ENCODE measurements at places on chromosomes 5 and 9.

GRCh38 chr5:173201636-173202265, 33.3 kb downstream of the NKX2-5 start:
- no peak for DNase-seq

DNA sequence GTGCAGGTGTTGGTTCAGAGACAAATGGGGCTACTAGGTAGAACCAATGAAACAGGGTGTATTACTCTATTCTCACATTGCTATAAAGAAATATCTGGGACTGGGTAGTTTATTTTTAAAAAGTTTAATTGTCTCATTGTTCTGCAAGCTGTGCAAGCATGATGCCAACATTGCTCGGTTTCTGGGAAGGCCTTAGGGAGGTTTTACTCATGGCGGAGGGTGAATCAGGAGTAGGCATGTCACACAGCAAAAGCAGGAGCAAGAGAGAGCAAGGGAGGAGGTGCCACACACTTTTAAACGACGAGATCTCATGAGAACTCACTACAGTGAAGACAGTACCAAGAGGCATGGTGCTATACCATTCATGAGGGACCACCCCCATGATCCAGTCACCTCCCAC, 134.6 kb downstream of the PIK3R1 start:
- no peak for DNase-seq

DNA sequence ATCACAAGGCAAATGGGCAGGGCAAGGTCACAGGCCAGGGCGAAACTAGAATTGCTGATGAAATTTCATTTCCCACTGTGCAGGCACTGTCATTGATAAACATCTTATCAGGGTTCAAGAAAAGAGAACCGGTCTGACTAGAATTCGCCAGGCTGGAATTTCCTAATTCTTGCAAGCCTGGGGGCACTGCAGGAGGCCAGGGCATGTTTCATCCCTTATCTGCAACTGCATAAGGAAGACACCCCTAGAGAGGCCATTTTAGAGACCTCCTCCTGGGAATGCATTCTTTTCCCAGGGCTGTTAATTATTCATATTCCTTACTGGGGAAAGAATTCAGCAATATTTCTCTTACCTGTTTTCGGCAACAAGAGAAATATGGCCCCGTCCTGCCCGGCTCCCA, 266.2 kb upstream of the CYLC2 start:
- no peak for DNase-seq

DNA sequence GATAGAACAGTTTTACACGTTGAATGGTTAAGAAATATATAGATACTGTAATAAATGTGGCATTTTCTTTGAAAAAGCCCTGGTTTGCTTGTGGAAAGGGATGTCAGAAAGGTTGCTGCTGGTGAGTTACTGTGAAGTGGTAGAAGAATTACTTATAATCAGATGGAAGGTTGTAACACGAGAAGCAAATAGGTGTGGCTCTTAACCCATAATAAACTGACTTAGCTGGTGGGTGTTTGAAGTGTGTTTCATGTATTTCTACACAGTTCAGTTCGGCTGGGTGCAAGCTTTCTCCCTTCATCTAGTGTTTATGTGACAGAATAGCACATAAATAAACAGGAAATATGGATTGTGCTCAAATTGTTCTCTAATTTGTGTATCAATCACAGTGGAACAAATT, 5.5 kb downstream of the CNOT6 start:
- no peak for DNase-seq

DNA sequence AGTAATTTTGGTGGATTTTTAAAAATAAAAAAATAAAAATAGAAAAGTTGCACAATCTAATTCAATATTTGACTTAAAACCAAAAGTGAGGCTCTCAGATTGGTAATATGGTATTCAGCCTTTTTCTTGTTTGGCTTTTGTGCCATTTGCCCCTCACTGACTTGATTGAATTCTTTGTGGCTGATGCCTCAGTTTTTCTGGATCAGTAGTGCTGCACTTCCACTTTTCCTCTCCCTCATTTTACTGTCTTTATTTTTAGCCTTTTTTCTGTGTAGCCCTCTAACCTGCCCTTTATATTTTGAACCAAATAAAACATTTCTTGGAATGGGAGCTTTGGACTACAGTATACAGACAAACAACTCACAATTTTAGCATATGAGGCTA, 3.8 kb upstream of the MSMP start:
- no peak for DNase-seq

- DNase-seq, result no peak
Measured at GRCh38 chr5:80106916-80107315, 71.8 kb downstream of the THBS4 start.

- DNase-seq, result no peak
Measured at GRCh38 chr5:137802282-137803210, 48.4 kb upstream of the HNRNPA0 start.

DNA sequence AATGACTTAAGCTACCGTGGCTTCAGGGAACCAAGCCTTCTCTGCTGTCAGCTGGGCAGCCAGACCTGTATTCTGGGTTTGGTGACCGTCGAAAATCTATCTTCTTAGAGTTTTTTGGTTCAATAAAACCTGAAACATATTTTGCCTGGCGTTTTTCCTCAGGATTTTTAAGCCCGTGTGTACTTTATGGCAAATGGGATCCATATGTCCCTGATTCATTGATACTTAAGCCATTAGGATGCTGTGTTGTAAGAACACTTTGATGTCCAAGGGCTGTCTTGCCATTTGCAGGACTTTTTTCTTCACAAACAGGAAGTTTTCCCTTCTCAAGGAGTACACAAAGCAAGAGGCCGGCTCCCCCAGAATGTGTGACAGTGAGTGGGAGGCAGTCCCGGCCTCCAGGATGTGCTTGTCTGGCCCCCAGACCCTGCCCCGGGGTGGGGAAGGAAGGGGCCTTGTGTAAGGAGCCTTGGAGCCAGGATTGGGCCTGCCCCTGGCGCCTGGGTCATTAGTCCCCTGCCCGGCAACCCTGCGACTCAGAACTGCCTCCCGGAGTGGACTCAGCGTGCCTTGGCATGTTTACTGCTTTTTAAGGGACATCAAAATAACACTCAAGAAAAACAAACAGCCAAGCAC, 83.4 kb upstream of the SMIM23 start:
- DNase-seq, result no peak

DNA sequence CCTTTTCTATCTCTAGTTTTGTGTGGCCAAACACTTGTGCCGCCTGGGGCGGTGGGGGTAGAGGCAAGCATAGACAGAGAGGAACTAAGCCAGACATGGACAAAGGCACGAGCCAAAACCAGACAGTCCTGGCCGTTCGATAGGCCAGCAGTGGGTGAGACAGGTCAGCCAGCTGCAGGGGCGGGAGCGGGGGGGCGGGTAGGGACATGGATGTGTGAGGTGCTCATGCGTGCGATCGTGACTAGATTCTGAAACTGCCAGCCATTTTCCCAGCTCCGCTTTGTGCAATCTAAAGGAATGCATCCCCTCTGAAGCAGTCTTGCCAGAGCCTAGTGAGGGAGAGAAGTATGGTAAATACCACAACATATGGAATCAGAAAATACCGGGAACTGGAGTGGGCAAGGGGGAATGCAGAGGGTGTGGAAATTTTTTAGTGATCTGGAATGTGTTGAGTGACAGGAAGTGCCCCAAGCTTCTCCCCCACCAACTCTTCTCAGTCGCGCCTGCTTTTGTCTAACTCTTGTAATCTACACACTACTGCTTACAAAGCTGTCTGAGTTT, 111.9 kb downstream of the NR6A1 start:
- peak; percentile 66 for DNase-seq

DNA sequence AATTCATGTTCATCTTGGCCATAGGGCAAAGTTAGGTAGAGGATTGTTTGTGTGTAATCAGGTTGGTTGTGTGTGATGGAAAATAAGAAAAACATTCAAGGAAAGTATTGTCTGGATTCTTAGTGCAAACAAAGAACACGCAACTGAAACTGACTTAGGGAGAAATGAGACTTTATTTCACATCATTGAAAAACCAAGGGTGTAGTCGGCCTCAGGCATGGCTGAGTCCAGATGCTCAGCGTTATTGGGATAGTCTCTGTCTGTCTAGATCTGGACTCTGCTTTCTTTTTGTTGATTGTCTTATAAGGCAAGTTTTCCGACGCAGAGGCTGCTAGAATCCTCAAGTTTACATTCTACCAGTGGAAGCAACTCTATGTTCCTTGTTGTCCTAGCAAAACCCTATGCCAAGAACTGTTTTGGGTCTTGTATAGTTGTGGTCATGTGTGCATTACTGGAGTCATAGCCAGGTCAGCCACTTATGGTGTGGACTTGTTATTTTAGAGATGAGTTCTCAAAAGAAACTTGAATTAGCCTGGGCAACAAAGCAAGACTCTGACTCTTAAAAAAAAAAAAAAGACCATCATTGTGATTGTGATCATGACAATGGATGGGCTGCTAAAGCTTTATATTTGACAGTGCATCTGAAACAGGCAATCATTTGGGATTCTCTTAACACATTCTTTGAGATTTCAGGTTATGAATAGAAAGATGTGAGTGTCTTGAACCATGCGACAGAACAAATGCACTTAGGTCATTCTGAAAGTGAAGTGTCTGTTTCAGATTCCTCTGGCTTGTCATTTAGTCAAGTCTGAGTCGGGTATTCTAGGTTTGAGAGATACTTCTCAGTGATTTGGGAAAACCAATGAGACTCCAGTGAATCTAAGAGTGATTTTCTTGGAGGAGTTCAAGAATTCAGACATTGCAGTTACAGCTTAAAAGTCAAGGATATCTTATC, 82.6 kb downstream of the DOCK2 start:
- no peak for DNase-seq

- no peak for DNase-seq
Measured at GRCh38 chr5:142839711-142840346, 69.7 kb downstream of the ARHGAP26 start.

DNA sequence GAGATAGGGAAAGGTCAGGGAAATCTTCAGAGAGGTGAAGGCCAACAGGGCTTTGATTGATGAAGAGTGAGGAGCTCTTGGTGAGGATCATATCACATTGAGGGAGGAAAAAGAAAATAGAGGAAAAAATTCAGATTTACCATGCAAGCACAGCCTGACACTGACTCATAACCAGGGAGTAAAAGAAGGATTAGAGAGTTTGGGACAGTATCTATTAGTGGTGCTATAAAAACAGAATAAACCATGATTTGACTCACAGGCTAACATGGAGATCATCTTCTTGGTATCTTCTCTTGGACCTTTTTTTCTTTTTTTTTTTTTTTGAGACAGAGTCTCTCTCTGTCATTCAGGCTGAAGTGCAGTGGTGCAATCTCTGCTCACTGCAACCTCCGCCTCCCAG, 44.4 kb downstream of the MUSK start:
- DNase-seq, result no peak

- DNase-seq, result no peak
Measured at GRCh38 chr9:123365287-123365880, 9.4 kb downstream of the CRB2 start.

DNA sequence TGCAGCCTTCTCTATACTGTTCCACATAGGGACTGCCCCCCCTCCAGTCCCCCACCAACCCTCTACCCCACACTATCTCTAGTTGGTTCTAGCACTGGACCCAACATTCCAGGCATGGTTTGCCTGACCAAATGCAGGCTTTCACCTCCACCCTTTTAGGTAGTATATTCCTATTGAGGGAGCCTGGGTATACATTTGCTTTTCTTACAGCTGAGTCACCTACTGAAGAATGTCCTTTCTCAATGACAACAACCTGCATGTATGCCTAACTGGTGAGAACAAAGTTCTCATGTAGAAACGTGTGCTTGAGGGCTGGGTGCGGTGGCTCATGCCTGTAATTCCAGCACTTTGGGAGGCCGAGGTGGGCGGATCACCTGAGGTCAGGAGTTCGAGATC, 8.2 kb downstream of the TNIP1 start:
- DNase-seq, result no peak

DNA sequence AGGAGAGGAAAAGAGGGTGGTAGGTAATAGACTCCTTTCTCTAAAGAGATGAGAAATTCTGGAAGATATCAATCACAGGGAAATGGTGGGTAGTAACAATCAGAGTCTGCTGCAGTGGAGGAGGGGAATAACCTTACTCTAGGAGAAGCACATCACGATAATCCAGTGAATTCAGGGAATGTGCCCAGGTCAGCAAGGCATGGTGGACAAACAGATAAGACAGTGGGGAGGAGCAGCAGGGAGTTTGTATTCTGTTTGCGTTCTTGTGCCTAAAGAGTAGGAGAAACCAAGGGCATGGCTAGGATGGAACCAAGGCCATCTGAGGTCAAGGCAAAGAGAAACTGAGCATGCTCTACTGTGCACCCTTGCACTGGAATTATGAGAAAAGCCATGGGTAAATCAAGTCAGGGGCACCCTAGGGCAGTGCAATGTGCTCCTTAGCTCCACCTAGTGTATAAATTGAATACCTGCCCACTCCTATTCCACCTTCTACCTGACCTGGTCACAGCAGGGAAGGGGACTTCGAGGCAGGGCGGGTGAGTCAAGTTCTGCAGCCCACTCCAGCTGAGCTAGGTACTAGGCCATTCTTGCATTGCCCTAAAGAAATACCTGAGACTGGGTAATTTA, 31.6 kb downstream of the RETREG1 start:
- DNase-seq, result no peak

- DNase-seq, result no peak
Measured at GRCh38 chr5:119449882-119450281, 2.4 kb upstream of the HSD17B4 start.

DNA sequence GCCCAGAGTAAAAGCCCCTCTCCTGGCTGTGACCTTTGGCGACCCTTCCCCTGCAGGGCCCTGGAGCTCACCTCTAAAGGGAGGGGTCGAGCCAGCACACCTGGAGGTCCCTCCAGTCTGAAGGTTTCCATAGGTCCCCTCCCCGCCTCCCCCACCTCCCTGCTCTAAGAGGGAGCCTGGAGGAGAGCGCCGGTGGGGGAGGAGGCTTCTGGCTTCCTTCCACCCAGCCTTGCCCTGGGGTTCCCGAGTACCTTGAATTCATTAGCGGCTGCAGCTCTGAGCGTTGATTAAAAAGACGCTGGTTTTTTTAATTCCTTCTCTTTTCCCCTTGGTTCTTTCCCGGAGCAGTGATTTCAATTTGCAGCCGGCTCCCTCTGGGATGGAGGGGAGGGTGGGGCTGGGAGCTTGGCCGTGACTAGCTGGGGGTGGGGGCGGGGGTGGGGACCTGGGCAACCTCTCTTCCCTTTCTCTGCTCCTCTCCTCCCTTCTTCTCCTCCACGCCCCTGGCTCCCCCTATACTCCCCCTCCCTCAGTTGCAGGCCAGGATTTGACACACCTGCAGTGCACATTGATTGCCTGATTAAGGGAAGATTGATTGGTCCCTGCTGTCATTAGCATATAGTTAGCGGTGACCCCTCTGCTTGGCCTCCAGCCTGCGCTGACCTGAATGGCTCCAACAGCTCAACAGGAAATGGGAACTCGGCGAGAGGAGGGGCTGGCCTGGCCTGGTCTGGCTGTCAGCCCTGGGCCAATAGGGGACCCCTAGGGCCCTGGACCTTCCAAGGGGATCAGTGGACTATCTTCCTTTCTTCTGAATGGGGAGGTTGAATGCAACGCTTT, 67.5 kb upstream of the RAPGEF1 start:
- no peak for DNase-seq

- DNase-seq, result no peak
Measured at GRCh38 chr5:152631221-152631620, 226.1 kb upstream of the NMUR2 start.

DNA sequence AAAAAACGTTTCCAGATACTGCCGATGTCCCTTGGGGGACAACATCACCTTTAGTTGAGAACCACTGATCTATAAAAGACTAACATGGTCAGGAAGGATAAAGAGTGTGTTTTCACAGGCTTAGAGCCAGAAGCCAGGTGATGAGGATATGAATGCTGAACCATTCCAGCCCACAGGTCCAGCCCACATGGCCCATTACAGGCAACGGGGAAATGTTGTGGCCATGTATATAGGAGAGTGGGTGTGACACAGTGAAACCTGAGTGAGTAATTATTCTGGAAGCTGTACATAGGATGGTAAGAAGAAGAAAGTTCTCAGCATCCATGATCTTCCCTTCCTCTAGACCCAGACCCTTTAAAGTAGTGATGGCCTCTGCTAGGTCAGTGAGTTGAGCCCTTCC, 56.0 kb upstream of the FOXI1 start:
- DNase-seq, result no peak

GRCh38 chr5:158086856-158087255, 227.9 kb upstream of the CLINT1 start:
- no peak for DNase-seq

Measured in nucleus accumbens (tissue), 56 donors.